T-helper 9 cell (primary cell): ENCODE measurements at places on chromosomes 12 and 14.
A peak's percentile ranks its signal among the peaks of the same experiment; 100 is the strongest.

DNA sequence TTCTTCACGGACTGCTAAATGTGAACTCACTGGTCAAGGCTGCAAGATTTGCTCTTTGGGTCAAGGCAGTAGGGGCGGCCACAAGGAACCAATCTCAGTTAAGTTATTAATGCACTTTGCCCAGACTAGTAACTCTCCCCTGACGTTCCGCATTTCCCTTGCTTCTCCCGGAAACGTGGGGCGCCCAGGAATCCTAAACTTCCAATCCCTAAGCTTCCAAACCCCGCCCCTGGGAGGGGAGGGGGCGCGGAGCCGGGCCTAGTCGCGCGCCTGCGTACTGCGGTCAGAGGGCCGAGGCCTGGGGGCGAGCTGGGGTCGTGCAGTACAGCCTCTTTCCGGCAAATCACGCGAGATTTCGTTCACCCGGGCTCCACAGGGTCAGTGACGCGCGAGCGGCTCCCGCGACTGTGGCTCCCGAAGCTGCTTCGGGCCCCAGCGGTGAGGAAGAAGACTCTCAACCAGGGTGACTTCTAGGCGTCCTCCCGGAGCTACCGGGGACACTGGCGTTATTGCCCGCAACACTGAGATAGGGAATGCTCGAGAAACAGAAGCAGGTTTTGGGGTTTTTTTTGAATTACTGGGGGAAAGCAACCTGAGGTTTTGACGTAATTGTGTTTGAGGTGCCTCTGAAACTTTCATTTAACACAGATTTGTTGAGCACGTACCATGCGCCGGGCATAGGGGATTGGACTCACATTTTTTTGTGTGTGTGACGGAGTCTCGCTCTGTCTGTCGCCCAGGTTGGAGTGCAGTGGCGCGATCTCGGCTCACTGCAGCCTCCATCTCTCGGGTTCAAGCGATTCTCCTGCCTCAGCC, at the start of gene PTGR2:
TSS of gene PTGR2 (plus strand) at position 265 of the 816 bp plus-strand sequence. CDS start 7,032 bp downstream, outside the sequence.
- peak; percentile 87 for DNase-seq

DNA sequence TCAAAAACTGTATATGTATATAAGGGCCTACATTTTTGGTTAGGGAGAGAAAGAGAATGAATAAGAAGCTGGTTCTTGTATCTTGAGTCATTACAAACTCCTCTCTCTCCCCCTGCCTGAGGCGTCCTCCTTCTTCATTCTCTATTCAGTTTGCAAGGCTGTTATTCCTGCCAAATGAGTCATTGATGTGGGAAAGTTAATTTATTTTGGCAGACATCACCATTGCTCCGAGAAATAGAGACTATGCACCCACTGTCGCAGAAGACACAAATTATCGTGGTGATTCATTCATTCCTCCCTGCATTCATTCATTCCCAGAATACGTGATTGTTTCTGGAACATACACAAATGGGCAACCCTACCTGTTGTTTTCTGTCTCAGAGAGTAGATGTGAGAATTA, 112.5 kb upstream of the MED13L start:
- no peak for DNase-seq

- no peak for DNase-seq
Measured at GRCh38 chr12:71756054-71756690, 1.5 kb downstream of the RAB21 start.

DNA sequence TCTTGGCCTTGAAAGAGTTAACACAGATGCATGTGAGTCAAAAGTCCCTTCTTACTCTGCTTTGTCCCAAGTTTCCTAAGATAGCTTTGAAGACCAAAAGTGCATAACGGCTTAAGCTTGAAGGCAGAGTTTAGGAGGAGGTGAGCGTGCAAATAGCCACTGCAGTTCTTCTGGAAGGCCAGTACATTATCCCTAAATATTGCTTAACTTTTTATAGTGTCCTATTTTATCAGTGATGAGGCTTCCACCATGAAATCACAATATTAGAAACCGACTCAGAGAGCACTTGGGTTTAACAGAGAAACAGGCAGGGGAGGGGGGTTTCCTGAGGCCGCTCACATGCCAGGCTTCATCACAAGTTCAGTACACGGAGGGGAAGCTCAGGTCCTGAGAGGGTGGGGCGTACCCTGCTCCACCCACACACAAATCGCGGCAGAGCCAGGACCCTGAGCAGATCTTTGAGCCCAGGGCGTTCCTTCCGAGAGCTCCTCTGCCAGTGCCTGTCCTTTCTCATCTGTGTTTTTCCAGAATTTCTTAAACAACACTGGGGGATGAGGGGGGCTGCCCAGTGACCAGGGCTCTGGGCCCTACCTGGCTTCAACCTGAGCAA, 26.8 kb upstream of the BDKRB2 start:
- DNase-seq = no peak

DNA sequence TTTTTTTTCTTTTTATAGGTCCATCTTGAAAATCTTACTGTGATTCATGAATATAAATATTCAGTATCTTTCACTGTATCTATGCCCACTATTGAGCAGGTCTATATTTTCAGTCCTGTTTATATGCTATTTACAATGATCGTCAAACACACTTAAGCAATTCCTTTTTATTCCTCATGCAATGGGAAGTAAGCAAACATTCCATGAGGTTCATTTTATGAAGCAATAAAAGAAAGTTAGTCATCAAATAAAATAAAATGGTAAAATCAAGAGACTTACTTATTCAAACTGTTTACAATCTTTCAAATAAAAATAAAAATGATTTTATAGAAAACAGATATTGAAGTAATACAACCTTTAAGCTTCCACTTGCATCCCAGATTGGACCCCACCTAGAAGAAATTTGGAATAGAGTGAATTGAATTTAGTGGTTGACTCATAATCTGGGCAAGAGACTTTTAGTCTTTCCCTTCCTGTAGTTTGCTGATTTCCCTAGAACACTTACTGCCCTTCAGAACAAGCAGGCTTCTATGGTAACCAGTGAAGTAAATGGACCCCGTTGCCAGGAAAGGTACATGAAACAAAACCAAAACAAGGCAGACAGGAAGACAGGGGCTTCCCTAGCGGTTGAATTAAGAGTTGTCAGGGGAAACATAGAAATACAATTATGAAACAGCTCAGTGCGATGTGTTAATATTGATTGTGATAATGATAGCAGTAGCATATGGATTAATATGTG, 241.0 kb upstream of the ATP2B1 start:
- peak; percentile 17 for DNase-seq

DNA sequence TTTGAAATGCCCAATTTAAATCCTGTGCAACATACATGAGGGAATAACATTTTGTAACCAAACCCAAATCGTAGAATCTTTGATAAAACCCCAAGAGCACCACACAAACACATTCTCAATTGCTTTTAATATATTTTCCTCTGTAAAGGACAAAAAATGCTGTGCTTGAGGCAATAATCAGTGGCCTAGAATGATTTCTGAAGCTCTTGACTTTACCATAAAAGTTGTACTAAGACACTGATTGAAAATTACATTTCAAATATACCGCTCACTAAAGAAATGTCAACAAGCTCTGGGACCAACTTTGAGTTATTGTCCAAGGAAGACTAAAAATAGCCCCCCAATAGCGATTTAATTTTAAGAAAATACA, 1.5 kb downstream of the EML5 start:
- DNase-seq = no peak

DNA sequence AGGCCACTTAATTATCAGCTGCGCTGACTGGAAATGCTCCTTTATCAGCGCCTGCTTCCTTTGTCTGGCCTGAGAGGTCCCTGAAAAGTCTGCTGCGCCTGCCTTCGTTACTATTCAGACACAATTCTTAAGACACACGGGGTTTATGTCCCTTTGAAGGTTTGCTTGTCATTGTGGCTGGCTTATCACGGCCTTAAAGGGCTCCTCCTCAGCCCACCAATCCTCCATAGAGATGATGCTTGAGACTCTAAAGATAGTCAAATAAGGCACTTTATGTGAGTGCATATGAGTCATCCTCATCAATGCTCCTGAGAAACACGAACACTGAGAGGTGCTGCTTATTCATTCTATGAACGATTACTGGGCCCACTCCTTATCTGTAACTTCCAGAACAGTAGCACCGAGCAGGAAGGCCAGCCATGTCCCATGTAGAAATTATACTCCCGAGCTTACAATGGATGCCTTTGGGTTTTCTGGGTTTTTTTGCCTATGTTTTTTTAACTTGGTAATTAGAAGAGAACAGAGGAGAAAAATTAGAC, 1268.2 kb upstream of the TMEM132C start:
- DNase-seq = no peak

DNA sequence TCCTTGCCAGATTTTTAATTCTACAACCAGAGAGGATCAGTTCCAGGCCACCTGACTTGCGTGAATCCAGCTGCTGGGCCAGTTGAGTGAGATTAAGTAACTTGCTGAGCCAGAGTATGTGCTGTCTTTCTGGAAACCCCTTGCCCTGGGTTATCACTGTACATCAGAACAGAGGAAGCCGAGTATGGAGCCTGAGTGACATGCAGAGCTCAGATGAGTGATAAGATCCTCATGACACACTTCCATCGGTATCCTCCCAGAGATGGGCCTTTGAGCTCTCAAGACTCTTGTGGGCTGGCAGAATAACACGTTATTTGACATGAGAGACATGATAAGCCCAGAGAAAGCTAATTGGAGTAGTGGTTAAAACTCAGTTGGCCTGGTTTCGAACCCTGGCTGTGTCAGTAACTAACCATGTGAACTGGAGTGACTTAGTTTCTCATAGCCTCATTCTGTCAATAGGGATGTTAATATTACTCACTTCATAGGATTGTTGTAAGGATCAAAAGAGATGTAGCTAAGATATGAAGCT, 388.1 kb downstream of the ZFP36L1 start:
- DNase-seq = peak; percentile 2

DNA sequence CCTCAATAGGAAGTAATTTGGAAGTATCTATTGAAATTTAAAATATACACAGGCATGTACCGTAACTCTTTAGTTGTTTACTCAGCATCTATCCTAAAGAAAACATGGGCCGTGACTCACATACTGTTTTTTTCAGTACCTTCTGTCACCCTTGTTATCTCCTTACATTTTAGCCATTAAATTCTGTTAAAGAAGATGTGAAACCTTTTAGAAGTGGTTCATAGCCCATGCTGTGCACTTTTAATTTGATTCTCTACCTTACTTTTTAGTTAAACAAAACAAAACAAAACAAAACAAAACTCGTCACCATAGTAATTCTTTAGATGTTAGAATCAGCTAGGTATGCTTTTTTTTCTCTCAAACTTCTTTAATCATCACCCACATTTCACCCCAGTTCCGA, 494.4 kb upstream of the RGS6 start:
- no peak for DNase-seq

DNA sequence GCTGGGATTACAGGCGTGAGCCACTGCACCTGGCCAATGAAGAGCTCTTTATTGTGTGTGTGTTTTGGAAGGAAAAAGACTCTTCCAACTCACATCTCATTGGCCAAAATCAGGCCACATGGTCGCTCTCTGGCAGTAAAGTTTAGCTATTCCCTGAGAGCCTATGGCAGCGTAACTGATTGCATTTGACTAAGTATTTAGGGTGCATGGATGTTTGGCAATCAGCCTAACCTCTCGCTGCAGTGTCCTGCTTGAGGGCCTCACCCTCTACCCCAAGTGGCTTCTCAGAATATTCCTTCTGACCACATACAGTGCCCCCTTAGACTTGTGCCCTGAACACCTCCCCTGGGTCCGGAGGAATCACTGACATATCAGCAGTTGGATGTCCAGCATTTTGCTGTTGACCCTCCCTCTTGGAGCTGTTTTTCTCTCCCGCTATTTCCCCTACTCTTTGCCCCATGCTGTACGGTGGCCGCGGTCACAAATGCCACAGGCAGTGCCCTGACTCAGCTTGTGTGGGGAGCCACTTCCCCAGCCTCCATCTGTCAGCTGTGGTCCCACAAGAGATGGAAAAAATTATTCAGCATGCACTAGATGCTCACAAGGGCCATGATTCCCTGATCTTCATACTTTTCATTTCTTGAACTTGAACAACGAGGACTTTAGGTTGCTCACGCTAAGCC, 9.5 kb downstream of the PHETA1 start:
- no peak for DNase-seq

DNA sequence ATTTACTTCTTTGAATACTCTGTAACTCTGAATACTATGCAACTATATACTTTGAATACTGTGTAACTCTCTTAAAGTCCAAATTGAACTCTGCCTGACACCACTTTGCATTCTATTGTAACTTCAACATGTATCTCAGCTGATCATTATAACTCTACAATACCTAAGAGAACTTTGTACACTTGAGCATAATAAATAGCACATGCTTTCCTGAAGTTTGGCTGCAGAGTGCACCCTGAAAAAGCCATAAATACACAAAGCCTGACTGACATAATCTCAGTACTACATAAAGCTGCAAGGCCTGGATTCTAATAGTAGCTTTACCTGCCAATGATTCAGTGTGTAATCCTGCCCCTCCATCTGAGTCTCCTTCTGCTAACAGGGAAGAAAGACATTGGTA, 21.3 kb upstream of the COX16 start:
- DNase-seq = no peak

DNA sequence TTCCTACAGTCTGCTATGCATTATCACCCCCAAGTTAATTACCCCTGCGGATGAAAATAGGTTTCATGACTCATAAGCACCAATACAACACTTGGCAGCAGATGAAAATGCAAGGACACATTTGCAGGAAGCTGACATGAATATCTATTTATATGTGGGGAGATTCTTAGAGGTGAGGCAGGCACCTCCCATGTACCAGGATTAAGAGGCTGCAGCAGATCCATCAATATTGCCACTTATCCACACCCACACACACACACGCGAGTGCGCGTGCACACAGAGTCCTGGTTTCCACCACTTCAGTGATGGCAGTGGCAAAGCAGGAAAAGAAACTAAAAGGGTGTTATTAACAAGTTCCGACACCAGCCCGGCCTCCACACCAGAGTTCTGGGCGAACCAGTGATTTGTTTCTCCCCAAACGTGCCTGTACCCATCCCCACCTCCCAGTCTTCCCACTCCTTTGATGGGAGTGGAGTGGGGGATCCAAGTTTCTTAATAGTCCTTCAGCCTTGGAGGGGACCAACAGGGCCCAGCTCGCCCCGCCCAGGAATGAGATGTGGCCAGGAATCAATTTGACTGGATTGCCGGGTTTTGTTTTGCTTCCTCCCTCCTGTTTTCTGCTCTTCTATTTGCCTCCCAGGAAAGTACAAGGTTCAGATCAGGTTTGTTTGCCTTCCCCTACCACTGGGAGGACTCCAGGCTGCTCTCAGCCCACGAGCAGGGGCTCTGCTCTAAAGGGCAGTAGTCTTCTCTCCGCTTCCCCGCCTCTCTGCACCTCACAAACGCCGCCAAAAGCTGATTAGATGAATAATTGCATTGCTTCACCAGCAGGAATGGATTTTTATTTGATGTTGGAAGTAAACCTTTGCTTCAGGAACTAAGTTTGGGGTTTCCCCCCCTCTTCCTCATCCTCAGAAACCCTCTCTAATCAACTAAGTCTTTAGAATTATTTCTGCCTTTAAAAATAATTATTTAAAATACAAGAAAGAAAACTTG, 5.2 kb downstream of the IRF2BPL start:
- DNase-seq = no peak
